ENCODE measurements at places on chromosomes 7 and 10. TPM values are rescaled to one million over a fixed set of nuclear protein-coding genes. Genes with fewer than 3 reads are reported as not detected.

PBLD gene
- polyA plus RNA-seq = 58.0 TPM

SLC39A12 gene
- polyA plus RNA-seq = not detected

TMEM236 gene
- polyA plus RNA-seq = 0.22 TPM

ARPC1B gene
- polyA plus RNA-seq = 35.9 TPM

- DNase-seq = no peak
Measured at GRCh38 chr7:91356915-91357314, 92.7 kb downstream of the FZD1 start.

GRCh38 chr7:17357952-17358351 lies 59.5 kb downstream of the AHR start:
- no peak for DNase-seq

DNA sequence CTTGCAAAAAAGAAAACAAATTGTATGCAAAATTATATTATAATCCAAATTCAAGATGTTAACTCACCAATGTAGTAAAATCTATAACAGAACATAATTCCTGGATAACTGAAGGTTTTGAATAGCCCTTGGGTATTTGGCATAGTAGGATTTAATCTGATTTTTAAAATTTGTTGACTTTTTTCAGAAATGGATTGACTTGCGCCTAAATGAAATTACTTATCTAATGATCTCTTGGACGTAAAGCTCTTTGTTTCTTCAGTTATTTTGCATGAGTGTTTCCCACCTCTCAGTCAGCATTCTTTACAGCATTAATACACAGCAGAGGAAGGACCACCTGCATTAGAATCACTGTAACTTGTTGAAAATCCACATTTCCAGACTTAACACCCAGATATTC lies 169.6 kb downstream of the SEPTIN7 start:
- DNase-seq = no peak

- no peak for DNase-seq
Measured at GRCh38 chr7:134897936-134898335, 88.4 kb upstream of the AGBL3 start.
